ENCODE measurements at places on chromosomes 12 and 14.

DNA sequence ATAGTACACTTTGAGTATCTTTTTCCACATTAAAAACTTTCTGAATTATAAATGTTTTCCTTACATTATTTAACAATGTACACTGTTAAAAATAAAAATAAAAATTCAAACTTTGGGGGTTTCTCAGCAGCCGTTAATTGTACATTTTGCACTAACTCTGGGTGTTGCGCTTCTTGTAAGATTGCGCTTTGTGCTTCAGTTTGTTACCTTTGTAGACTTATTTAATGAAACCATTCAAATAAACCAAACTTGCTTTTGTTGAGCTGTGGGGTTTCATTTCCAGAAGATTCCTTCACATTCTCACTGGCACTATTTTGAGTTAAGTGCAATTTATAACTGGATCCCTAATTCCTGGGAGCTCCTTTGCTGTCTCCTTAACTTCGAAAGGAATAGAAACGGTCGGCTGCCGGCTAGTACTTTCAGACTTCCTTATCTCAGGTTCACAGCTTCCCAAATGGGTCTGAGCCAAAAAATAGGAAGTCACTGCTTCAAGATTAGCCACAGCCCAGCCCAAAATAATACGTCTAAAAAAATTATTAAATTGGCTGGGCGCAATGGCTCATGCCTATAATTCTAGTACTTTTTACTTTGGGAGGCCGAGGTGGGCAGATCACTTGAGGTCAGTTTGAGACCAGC, 38.2 kb downstream of the RAD52 start:
- DNase-seq = no peak

- no peak for DNase-seq
Measured at GRCh38 chr12:56622535-56622934, 7.6 kb downstream of the BAZ2A start.

- DNase-seq = no peak
Measured at GRCh38 chr12:131800594-131801135, 27.5 kb upstream of the MMP17 start.

DNA sequence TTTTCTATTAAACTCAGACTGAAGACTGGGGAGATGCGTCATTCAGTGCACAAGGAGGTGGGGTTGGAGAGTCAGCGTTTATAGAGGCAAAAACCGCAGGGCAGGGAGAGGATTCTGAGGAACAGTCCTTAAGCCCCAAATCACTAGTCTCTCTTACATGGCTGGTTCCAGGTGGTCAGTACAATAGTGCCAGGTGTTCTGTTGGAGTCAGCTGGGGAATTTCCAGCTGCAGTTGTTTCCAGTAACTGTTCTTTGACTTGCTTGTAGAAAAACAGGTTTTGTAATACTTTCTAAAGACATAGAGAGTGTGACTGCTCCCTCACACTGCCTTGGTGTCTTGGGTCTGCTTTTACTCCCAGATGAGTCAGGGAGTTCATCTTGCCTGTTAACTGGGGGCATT, 192.2 kb downstream of the TMTC3 start:
- peak; percentile 63 for DNase-seq

- DNase-seq = no peak
Measured at GRCh38 chr12:94169966-94170689, 21.8 kb downstream of the PLXNC1 start.

GRCh38 chr12:96025518-96025917, 9.9 kb downstream of the LTA4H start:
- DNase-seq = no peak

DNA sequence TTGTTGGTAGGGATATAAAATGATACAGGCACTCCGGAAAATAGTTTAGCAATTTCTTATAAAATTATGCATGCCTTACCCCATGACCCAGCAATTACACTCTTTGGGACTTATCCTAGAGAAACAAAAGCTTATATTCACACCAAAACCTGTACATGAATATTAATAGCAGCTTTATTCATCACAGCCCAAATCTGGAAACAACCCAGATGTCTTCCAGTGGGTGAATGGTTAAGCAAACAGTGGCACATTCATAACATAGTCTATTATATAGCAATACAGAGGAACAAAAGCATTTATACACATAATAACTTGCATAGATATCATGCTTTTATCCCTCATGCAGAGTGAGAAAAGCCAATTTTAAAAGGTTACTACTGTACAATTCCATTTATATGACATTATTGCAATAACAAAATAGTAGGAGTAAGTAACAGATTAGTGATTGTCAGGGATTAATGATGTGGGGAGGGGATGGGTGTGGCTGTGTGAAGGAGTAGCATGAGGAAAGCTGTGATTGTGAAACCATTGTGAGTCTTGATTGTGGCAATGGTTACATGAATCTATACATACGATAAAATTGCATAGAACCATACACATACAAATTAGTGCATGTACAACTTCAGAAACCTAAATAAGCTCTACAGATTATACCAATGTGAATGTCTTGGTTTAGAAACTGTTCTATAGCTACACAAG, 363.1 kb upstream of the OR4E1 start:
- no peak for DNase-seq

DNA sequence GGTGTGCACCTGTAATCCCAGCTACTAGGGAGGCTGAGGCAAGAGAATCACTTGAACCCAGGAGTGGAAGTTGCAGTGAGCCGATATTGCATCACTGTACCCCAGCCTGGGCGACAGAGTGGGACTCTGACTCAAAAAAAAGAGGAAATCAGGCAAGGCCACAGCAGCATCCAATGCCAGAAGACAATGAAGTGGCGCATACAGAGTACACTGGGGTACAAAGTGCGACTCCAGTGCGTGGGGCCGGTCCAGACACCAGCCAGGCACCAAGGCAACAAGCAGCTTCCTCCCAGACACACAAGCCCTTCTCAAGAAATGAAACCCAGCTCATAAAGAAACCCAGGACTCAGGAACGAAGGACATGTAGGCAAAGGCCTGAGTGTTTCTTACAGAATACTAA, 28.2 kb downstream of the TTC7B start:
- DNase-seq = no peak

GRCh38 chr14:57617510-57617909, 123.9 kb upstream of the CCDC198 start:
- no peak for DNase-seq

DNA sequence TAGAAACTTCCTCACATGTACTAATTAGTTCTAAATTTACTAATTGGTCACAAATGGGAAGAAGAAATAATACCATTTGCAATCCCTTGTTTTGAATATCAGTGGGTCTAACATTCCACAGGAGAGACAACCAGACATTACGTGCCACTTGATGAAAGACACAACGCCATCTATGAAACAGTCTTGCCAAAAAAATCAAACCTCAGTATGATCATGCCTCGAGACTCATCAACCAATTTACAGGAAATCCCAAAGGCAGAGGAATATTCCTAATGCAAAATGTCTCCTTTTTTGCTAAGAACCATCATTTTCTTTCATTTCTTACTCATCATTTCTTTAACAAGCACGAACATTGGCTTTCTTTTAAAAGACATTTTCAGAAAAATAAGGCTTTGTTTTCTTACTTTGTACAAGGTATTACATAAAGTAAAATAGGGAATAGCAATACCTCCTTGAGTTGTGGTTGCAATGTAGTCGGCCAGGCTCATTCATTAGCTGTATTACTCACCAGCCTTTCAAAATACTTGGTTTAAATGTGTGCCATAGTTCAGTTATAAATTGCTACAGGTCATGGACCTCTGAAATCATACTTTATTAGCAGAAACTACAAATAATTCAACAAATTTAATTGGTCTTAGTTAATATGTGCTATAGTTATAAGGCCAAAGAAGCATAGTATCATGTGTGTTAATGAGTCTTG, 436.2 kb upstream of the FLRT2 start:
- no peak for DNase-seq

GRCh38 chr14:76053572-76054355, 68.2 kb downstream of the IFT43 start:
- DNase-seq = no peak

DNA sequence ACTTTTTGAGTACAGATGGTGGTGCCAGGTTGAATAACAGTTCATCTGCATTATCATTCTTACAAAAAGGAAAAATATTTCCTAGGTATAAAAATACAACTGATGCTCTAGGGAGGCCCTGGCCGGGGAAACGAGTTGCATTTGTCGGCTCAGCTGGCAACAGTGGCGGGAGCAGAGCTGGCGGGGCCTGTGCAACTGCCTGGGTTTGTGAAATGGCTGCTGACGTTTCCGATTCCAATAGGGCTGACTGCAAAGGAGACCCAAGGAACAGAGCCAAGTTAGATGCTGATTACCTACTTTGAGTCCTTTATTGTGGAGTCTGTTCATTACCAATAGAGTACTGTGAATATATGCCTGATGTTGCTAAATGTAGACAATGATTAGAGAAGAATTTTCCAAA, 25.8 kb upstream of the PHLDA1 start:
- DNase-seq = no peak

GRCh38 chr12:93938931-93939330, 209.4 kb upstream of the PLXNC1 start:
- DNase-seq = no peak

- no peak for DNase-seq
Measured at GRCh38 chr12:114430306-114430705, 24.4 kb upstream of the TBX5 start.

GRCh38 chr14:35669782-35670181, 135.8 kb downstream of the INSM2 start:
- peak; percentile 77 for DNase-seq

DNA sequence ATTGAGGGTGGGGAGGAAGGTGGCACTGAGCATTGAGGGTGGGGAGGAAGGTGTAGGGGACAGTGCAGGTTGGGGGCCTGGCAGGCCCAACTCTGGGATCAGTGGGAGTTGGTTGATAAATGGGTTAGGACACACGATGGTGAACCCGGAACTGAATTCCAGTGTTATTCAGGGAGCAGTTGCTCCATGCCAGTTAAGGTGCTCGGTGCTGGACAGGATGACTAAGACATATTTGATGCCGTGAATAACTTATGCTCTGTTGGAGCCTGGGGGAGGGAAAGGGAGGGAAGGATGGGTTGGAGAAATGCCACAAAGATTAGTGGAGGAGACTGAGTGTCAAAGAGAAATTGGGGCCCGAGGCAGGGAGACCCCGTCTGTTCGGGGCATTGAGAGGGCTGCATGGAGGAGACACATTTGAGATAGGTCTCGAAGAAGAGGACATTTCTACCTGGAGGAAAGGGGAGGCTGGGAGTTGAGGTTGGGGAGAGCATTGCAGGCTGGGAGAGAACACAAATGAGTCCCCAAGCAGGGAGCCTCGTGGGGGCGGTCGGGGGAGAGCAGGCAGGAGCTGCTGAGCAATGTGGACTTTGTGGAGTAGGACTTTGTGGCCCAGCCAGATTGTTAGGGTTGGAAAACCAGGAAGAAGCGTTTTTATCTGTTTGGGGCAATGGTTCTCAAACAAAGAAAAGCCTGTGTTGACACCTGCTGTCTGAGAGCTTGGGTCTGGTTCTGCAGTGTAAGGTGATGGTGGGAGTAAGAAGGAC, 65.3 kb downstream of the IQSEC3 start:
- no peak for DNase-seq

GRCh38 chr12:12081836-12082497, 11.2 kb downstream of the BCL2L14 start:
- peak; percentile 74 for DNase-seq

GRCh38 chr12:104551313-104551931, 94.7 kb downstream of the CHST11 start:
- DNase-seq = no peak

GRCh38 chr14:84453307-84453950, 1076.5 kb upstream of the FLRT2 start:
- no peak for DNase-seq

GRCh38 chr12:53101266-53101665, 2.0 kb upstream of the SOAT2 start:
- no peak for DNase-seq

DNA sequence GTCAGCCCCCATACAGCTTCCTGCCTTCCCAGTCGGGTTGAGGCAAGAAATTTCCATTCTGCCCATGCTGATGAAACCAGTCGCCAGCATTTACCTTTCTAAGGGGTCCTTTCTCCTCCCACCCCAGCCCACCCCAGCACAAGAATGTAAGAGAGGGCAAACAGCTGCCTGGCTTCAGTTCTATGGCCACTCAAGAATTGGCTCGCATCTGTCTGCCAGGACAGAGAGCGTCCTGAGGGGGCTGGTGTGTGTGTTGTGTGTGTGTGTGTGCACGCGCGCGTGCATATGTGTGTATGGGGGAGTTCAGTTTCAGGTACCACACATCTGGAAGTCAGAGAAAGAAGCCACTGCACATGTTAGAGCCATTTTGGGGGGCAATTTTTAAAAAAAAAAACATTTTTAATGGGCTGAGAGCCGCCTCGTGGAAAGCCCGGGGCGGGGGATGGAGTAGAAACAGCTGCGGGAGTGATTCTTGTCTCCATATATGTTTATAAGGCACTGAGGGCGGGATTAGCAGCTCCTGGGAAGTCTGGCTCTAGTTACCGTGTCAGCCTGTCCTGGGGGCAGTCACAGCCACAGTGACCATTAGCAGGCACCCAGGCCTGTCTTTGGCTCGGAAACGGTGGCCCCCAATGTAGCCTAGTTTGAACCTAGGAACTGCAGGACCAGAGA, at the start of gene WNT5B:
Gene WNT5B (plus strand): TSS at position 566 of the 672 bp plus-strand sequence. CDS start 2,124 bp downstream, outside the sequence.
- DNase-seq = no peak

GRCh38 chr14:39499514-39499913, 67.3 kb upstream of the FBXO33 start:
- no peak for DNase-seq

DNA sequence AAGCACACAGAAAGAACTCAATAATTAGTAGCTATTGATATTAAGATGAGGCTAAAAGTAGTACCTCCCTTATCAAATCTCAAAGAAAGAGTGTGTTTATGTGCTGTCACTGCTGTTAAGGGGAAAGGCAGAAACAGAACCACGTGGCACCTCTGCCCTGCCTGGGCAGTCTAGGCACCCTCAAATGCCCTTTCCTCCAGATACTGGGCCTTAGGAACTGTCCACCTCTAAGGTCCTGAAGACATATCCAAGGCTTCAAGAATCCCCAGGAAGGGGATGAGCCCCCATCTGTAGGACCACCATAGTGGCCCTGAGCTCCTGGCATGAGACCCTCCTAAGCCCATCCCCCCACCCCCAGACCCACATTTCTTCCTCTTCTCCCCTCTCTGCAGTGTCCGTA, 29.1 kb downstream of the NGB start:
- DNase-seq = no peak

DNA sequence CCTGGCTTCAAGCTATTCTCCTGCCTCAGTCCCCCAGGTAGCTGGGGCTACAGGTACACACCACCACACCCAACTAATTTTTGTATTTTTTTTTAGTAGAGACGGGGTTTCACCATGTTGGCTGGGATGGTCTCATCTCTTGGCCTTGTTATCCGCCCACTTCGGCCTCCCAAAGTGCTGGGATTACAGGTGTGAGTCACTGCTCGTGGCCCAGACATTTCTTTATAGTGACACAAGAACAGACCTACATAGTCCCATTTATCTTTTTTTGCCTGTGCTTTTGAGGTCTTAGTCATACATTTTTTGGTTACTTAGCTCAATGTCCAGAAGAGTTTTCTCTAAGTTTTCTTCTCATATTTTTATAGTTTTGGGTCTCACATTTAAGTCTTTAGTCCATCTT, 247.4 kb downstream of the SYT10 start:
- no peak for DNase-seq

- no peak for DNase-seq
Measured at GRCh38 chr14:102280376-102280962, 24.5 kb downstream of the MOK start.

- no peak for DNase-seq
Measured at GRCh38 chr14:101230851-101231550, 327.5 kb upstream of the RTL1 start.

GRCh38 chr14:43169722-43170121, 1337.4 kb downstream of the FSCB start:
- DNase-seq = no peak

- no peak for DNase-seq
Measured at GRCh38 chr14:72479461-72479931, 414.4 kb downstream of the DPF3 start.
